ENCODE measurements at places on chromosomes 16 and 17.

GRCh38 chr16:77643176-77643575, 79.1 kb upstream of the NUDT7 start:
- no peak for DNase-seq

- DNase-seq, result no peak
Measured at GRCh38 chr16:11639925-11640899, 28.0 kb upstream of the SNN start.

DNA sequence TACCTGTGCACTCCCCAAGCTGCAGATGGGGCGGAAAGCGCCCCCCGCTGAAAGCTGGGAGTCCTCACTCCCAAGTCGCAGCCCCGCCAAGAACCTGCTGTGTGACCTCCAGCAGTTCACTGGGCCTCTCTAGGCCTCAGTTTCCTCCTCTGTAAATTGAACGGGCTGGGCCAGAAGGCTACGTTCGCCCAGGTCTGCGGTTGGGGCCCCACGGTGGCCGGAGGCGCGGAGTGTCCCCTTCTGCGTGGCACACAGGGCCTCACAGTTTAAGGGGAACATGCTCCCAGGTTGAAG, 628 bp downstream of the GALK1 start:
- DNase-seq, result no peak

GRCh38 chr17:43574896-43575525, 28.9 kb upstream of the ETV4 start:
- DNase-seq, result no peak

GRCh38 chr17:48055531-48056245, 7.5 kb downstream of the NFE2L1 start:
- peak; percentile 66 for DNase-seq

DNA sequence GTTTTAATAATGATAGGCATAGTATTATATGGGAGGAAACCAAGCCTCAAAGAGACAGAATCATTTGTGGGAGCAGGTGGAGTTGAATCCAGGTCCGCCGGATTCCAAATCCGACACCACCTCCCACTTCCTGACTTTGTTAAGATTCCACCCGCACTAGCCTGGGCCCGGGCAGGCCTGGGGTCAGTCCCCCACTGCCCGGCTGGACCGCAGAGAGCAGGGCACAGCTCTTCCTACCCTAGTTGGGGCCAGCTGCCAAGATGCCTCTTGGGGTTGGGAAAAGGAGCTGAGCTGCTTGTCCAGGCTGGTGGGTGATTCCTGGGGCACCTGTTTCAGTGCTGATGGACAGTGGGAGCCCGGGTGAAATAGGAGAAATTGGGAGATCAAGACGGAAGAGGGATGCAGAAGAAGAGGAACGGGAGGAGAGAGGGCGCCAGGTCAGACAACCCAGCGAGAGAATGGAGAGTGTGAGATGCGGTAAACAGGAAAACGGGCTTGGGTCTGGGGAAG, 53.9 kb downstream of the OR1D5 start:
- no peak for DNase-seq

- DNase-seq, result no peak
Measured at GRCh38 chr17:42098730-42099399, 592 bp upstream of the ZNF385C start.

- DNase-seq, result peak; percentile 92
Measured at GRCh38 chr16:57592591-57593003, 35.8 kb upstream of the ADGRG1 start.

DNA sequence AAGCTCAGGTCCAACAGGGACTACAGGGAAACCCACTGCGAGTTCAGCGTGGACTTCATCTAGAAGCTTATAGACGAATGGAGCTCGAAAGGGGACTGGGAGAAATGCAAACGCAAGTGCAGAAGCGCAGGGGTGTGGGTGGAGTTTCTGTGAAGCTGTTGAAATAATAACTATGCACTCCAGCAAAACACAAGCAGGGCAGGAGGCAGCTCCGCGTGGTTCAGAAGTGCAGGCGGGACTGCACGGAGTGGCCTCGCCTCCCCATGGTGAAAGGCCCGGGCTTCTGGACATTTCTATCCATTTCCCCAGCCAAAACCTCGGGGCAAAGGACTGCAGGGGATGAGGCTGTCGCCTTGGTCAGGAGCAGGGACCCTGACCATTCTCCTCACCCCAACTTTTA, 74.5 kb downstream of the ZNF423 start:
- no peak for DNase-seq

DNA sequence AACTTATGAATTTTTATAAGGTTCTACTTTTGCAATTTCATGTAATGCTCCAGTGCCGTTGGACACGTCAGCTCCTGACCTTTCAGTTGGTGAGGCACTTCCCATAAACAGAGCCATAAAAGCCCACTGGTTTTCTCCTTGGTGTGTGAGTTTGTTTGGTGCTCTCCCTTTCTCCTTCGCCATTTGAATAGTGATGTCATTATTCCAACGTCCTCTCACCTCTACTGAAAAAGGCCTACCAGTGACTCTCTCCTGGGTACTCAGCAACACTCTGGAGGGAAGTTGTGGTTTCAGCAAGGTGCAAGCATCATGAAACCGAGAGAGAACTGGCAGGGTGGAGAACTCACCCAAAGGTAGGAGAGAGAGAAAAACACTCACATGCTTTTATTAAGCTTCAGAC, 29.6 kb upstream of the HNF1B start:
- peak; percentile 82 for DNase-seq

DNA sequence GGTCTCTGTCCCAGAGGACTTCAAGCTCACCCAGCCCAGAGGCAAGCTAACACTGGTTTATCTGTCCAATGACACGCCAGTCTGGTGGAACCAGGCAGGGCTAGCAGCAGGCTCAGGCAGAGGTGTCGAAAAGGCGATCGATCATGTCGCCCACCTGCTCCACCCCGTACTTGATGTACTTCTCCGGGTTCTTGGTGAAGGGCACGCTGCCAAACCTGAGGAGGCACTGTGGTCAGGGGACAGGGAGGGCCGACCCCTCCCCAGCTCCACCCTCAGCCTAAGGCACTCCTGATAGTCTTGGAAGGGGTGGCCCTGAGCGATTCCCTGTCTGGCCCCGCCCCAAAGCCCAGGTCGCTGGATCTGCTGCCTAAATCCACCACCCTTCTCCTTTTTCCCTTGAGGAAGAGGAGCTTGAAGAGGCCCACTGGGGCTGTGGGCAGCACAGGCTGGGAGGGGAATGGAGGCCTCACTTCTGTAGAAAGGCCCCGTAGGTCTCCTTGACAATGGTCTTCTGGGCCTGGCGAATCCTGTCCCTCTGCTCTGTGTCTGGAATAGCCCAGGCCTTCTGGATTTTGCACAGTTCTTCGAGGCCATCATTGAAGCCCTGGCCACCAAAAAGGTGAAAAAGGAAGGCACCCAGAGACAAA, 4.7 kb downstream of the ZACN start:
- no peak for DNase-seq

DNA sequence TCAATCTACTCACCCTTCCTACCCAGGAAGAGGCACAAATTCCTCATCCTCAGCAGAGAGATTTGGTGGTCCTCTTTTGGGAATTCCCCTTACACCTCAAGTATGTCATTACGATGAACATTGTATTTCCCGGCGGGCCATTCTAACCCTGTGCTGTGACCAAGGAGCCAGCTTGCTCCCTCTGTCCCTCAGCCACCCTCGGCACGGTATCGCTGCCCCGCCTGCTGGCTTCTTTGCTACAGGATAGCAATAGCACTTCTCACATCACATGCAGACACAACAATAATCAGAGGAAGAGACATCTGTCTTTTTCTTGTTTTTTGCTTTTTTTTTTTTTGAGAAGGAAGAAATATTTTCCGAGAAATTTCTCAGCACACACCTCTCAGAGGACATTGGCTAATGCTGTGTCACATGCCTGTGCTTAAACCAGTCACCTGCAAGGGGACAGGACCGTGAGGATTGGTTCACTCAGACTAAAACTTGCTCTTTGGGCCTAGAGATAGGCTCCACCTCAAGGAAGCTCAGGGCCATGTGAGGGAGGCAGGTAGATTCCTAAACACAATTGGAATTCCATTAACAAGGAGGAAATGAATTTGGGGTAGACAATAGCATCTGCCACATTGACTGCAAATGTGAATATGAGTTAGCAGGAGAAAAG, 41.2 kb downstream of the TMC5 start:
- no peak for DNase-seq

GRCh38 chr17:31448467-31449077, 57.1 kb downstream of the RAB11FIP4 start:
- no peak for DNase-seq

DNA sequence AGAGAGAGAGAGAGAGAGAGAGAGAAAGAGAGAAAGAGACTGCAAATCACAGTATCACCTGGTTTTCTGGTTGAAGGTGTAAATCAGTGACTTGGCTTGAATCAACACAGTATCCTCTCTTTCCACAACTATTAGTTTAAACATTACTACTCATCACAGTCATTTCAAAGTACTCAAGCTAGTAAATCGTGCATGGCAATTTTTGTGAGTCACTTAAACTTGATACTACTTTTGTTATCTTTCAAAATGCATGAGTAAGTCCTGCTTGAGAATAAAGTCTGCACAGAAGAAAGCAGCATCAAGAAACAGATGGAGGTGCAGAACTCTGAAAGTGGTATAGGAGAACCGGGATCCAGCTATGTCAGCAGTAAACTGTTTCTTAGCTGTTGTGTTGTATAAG, 535.4 kb downstream of the CDH8 start:
- DNase-seq, result no peak

DNA sequence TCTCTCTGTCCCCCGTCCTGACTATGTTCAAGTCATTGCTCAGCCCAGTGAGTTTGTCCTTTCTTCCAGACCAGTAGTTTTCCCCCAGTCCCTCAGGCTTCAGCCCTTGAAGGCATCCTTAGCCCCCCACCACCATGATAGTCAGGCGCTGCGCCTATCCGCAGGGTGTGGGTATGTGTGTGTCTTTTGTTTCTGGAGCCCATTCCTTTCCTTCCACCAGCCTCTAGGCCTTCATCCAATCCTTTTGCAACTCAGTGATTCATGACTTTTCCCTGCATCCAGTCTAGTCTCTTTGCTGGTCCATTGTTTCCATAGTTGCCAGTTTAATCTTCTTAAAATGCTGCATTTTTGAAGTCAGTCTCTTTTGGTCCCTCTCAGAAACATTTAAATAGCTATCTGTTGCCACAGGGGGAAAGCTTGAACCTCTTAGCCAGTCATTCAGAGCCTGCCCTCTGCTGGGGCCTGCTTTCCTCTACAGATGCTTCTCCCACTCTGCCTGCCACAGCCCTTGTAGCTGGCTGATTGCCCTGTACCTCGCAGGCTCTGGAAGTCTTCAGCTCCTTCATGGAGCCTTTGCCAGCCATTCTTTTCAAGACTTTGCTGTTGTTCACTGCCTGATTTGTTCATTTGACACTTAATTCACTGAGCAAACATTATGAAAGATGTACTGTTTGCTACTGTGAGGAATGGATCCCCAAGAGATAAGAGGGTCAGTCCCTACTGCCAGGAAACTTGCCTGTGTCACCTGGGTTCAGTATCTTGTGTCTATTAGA, 55.9 kb upstream of the ADCY7 start:
- peak; percentile 65 for DNase-seq

DNA sequence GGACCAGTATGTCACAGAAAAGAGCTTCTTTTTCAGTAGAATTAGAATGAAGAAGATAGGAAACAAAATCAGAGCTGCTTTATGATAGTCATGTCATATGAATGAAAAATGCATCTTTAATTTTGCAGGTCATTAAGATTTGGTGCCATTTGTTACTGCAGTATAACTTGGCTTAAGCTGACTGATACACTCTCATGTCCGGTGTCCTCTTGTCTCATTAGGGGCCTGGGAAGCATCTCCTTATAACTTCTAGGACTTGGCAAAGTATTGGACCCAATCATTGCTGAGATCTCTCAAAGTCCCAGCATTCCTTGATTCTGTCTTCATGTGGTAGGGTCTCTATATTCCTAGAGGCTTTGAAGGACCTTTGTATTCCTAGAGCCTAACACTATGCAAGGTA, 559.4 kb downstream of the TOX3 start:
- DNase-seq, result no peak

DNA sequence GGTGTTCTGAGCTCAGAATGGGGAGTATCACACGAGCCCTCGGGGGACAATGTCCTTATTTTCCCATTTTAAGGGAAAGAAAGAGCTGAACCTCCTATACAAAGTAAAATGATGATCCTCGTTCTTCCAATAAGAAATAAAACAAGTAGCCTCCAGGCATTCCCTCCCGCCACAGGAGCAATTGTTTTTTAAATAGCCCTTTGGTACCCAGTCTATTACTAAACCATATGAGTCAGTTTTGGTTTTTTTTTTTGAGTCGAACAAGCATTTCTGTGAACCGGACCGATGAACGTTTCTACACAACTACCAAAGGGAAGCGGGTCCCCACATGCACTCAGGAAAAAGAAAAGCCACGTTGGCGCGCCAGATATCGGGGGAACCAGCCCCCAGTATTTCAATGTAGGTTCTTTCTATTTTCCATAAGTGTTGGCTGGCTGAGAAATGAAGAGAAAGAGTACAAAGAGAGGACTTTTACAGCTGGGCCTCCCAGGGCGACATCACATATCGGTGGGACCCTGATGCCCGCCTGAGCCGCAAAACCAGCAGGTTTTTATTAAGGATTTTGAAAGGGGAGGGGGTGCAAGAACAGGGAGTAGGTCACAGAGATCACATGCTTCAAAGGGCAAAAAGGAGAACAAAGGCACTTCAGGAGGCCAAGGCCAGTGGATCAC, 3.8 kb upstream of the DCXR start:
- no peak for DNase-seq

DNA sequence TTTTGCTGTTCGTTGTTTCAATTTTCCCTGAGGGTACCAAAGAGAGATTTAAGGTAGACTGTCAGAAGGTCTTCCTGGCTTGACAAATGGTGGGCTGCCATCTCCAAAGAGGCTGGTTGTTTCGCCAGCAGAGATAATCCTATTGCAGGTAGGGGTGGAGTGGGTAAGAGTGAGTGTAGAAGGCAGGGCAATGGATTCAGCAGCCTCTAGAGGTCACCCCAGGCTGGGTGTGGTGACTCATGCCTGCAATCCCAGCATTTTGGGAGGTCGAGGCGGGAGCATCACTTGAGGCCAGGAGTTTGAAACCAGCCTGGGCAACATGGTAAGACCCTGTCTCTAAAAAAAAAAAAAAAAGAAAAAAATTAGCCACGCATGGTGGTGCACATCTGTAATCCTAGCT, 34.6 kb downstream of the DCAKD start:
- DNase-seq, result no peak

- no peak for DNase-seq
Measured at GRCh38 chr16:65308506-65308905, 186.6 kb upstream of the CDH11 start.

- DNase-seq, result no peak
Measured at GRCh38 chr17:66446419-66446818, 144.0 kb downstream of the PRKCA start.

GRCh38 chr16:26547681-26548080, 519.0 kb upstream of the C16orf82 start:
- no peak for DNase-seq

DNA sequence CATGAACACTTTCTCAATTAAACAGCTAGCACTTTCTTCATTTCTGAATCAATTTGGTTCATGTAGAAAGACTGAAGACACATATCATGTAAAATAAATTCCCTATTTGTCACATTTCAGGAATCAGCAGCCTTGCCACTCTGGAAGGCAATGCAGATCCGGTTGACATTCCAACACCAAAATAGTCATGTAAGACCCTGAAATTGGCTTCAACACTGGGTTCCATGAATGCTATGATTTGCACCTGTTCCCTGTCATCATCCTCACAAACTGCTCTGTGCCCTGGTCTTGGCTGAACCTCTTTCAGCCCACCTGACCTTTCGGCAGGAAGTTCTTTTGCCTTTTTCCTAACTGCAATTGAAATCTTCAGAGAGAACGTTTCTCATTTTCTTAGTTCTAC, 156.9 kb downstream of the CDH8 start:
- no peak for DNase-seq

Measured in activated CD4-positive, alpha-beta T cell treated with anti-CD3 and anti-CD28 coated beads, Interleukin-2, amount 50 U/mL, for 16 hours (primary cell).